ENCODE measurements at places on chromosomes 7 and 10.

DNA sequence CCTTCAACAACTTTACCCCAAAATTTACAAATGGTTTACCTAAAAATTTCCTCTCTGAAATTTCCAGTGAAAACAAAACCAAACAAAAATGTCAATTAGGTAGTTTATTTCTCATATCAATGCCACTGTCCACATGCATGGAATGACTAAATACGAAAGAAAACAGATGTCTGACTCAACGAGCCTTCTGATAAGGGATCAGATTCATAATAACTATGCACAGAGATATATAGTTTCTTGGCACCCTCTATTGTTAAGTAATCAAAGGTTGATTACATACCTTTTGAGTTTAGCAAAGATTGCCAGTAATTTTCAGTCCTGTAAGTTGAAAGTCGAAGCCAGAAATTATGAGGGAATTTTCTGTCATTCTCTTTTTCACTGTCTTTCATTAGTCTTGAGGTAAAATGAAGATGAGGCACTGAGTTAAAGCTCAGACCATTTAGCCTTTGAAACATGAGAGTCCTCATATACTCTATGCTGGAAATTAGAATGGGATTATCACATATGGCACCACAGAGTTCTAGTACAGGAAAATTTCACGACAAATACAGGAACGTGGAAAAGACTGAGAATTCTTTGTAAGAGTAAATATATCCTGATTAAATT, 519.1 kb upstream of the ANKRD30A start:
- no peak for DNase-seq

GRCh38 chr7:88116235-88116795, 103.5 kb downstream of the SRI start:
- no peak for DNase-seq

DNA sequence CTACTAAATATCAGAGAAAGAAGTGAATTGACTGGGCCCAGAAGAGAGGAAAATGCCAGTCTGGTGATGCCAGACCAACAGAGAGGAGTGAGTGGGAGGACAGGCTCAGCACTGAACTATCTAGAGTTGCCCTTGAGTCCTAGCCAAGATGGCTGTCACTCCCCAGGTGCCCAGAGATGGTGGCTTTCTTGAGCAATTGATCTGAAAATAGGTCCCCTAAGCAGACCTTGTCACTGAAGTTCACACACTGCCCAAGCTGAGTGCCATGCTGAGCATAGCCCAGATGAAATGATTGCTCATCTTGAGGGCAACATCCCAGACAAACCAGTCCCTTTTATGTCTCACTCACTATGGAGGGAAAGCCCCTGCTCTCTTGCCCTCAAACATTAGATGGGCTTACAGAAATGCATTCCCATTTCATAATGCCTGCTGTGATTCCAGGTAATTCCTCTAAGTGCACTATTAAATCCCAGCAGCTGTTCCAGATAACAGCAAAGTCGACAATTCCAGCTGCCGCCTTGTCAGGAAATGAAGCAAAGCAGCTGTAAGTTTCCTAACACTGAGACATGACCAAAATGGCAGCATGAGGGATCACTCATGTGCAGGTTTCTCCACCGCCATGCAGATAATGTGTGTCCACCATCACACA, 329.4 kb downstream of the KCNMA1 start:
- DNase-seq = no peak

GRCh38 chr10:100731407-100732240, 13.8 kb upstream of the PAX2 start:
- no peak for DNase-seq

GRCh38 chr7:140364819-140365218, 33.5 kb downstream of the SLC37A3 start:
- DNase-seq = no peak

- DNase-seq = no peak
Observed at GRCh38 chr7:122864838-122865237, 21.4 kb downstream of the CADPS2 start.

DNA sequence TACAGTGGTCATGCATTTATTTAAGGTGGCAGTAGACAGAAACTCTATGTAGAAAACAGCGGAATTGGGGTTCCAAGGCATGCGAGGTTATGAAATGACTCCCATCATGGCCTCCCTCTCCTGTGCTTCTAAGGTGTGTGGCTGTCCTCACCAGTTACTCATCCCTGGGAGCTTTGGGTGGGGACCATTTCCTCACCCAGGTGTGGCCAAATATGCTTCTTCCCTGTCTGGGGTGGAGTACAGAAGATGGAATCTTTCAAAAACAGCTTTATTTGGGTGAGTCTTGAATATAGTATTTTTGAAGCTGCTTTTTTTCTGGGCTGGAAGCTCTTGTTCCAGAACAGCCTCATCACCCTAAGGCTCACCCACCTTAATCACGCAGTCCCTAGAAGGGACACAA, 139.0 kb downstream of the NRF1 start:
- no peak for DNase-seq

DNA sequence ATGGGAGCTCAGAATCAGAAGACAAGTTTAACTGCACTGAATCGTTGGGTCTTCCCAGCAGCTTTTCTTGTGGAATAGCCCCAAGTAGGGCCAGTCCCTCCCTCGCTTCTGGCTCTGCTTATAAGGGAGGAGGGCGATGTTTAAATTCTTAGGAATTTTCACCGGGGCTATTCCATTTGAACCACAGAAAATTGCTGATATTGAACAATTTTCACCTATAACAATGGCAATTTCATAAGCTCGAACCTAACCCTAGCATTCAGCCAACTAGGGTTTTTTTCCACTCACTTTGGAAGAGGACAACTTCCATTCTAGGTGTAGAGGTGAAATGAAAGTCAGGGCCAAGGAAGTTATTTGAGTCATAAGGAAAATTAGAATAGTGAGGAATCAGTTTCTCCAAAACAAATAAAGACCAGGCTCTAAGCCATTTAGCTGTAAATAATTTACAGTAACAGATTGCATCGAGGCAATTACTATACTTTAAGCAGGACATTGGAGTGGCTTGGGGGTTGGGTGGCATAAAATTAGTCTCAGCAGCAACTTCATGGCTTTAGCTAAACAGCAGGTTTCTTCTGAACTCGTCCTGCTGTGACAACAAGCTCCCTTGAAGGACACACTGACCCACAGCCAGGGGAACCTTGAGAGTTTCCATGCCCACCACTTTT, 1.5 kb upstream of the ATP6V0A4 start:
- DNase-seq = no peak

DNA sequence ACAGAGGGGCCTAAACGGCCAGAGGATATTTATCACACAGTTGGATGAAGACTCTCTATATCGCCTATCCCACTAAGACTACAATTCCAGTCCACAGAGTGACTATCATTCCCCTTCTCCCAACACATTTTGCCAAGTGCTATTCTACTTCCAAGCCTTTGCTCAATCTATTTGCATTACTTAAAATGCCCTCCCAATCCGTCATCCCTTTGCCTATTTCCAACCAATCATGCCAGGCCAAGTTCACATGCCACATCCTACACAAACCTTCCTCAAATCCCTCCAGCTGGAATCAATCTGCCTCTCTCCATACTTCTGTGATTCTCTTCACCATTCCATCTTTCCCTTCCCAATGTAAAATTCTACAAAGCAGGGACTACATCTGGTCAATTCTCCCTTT, 38.2 kb downstream of the SMURF1 start:
- DNase-seq = no peak

DNA sequence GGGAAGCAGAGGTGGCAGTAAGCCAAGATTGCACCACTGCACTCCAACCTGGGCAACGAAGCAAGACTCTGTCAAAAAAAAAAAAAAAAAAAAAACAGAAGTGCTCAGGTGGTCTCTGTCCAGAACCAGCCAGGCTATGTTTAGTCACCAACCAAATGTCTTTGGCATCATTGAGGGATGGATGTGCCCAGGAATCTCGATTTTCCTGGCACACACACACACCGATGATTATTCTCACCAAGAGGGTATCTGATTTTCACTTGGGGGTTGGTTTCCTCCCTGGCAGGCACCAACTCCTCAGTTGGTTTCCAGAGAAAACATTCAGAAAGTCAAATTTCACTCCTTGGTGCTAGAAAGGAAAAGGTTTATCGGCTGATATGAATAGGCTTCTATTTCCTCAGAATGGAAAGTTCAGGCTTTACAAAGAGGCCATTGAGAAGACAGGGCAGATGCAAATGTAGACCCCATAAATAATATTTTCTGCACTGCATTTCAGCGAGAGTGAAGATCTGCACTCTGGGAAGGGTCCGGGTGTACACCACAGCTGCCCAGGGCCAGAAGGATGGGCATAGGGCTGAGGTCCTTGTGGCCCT, 154.8 kb downstream of the TNS3 start:
- DNase-seq = no peak

DNA sequence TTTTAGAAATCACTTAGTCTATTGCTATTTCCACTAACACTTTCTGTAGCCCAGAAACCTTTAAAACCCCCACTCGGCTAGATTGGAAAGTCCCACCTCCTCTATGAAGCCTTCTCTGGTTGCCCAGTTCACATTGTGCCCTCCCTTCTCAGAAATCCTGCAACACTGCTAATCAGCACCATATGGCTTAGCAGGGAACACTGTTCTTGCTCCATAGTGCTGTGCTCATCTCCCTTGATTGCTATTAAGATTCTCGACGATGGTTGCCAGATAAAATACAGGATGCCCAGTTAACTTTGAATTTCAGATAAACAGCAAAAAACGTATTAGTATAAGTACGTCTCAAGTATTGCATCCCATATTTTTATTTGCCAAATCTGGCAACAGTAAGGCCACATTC, 40.1 kb upstream of the XPNPEP1 start:
- DNase-seq = no peak

- DNase-seq = no peak
Observed at GRCh38 chr7:80186721-80187120, 52.1 kb downstream of the GNAI1 start.

DNA sequence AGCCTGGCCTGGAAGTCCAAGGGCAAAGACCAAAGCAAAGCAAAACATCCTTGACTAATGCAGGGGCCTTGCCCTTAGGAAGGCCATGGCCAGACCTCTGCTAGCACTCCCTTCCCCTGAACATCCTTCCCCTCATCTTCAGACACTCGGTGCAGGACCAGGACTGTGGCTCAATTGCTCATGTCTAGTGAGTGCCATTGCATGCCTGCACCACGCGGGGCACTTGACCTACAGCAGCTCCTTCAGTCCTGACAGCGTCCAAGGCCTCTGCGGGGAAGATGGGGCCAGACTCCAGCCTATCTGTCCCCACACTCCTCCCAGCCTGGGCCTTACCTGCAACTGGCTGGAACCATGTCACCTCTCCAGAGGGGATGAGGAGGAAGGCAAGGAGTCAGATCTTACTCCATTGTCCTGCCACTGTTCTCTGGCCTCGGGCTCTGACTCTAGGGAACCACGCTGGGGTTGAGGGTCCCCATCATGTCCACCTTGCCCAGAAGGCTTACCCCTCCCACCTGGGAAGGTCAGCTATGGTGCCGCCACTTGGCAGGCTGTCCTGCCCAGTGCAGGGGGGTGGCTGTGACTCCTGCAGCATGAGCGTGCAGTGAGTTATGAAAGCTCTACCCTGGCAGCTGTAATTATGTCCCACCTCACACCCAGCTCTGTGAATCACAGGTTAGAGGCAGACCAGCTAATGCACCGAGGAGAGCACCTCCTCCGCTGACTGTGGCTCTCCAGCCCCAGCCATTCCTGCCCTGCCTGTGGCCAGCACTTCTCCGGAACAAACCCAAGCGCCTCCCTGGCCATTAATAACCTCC, 16.1 kb downstream of the DRGX start:
- no peak for DNase-seq

- DNase-seq = no peak
Observed at GRCh38 chr10:50326757-50327701, 75.7 kb upstream of the ASAH2 start.

DNA sequence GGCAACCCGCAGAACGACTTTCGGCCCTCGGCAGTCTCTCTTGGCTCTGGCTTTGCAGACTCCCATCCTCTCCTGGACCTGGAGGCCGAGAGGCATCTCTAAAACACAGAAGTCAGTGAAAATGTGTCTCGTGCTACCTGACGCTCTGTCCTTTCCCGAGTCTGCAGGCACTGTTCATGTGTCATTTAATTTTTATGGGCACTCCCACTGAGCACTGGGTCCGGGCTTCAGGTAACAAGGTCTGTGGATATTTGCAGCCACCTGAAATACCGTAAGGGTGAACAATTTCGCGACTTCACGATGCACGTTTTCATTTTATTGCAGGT, 96.8 kb downstream of the GLRX3 start:
- no peak for DNase-seq

- no peak for DNase-seq
Observed at GRCh38 chr7:41698726-41699125, 4.2 kb downstream of the INHBA start.

DNA sequence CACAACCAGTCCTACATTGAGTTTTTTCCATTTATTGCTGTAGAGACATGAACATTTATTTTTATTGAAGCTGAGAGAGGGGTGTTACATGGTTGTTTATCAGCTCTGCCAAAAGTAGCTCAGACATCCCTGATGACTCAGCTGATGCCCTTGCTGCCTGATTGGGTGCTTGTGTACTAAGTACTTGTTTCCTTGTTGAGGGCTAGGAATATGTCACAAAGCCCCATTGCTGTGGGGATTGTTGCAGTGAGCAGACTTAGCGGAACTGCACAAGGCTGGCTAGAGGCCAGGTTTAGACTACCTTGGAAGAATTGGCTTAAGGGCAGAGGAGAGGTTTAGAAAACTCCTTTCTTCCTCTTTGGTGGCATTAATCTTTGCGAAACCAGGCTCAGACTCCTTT, 110.6 kb downstream of the AUTS2 start:
- no peak for DNase-seq

- no peak for DNase-seq
Observed at GRCh38 chr7:46169384-46169755, 248.3 kb upstream of the IGFBP3 start.

DNA sequence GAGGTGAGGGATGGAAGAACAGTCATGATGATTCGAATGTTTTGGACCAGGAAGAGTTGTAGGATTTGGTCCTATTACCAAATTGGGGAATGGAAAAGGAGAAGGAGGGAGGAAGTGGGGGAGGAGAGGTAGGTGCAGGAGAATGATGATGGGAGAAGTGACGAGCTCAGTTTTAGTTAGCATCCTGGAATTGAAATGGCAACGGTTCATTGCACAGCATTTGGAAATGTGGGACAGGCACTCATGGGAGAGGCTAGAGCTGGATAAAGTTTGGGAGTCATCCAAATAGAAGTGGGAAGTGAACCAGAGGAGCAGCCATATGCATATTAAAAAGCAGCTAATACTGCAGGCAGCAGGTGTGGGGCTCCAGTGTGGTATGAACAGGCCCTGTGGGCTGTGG, 253.6 kb downstream of the SORCS3 start:
- no peak for DNase-seq

DNA sequence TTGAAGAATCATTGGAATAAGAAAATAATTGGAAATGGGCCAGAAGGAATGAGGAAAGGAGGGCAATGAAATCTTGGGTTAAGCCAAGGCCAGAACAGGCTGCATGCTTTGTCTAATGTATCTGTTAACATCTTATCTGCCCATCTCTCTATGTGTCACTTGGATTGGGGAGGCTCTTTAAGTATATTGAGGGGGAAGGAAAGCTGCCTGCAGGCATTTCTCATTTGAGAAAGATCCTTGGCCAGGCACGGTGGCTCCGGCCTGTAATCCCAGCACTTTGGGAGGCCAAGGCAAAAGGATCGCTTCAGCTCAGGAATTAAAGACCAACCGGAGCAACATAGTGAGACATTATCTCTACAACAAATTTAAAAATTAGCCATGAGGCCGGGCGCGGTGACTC, 14.3 kb downstream of the PCBD1 start:
- no peak for DNase-seq

GRCh38 chr10:103715430-103715829, 139.9 kb downstream of the SH3PXD2A start:
- no peak for DNase-seq

GRCh38 chr10:69338547-69339450, 60.5 kb downstream of the HK1 start:
- no peak for DNase-seq

GRCh38 chr7:92425311-92425947, 21.9 kb upstream of the GATAD1 start:
- peak; percentile 31 for DNase-seq

All from CD4-positive, alpha-beta T cell treated with Interleukin-6 for 4 hours (primary cell).